ENCODE measurements at places on chromosomes 11 and 22.
A peak's percentile ranks its signal among the peaks of the same experiment; 100 is the strongest.

GRCh38 chr22:20031732-20032406 is 11.0 kb downstream of the TANGO2 start:
- DNase-seq: no peak

DNA sequence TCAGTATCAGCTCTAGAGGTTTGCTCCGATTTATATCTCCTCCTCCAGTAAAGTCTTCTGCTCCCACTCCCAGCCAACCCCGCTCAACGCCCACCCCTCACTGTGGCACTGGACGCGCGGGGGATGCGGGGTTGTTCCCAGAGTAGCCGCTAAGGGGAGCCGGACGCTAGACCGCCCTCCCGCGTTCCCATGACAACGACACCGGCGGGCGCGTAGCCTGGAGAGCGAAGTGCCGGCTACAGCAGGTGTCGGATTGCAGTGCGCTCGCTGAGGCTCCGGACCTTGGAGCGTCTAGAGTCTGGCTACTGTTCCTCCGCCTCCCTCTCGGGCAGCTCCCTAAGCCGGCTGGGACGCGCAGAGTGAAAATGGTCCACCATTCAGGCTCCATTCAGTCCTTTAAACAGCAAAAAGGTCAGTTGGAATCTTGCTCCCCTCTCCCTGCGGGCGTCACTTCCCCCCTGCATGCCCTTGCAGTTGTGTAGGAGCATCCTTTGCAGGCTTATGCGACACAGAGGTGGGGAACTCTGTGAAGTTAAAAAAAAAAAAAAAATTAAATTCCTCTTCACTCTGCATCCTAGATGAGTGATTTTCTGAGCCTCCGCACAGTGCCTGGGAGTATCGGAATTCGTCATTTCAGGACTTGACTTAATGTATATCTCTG is at the start of gene ANO3:
ANO3 (plus strand) TSS at position 220 of the 661 bp plus-strand sequence; CDS start at position 366, 146 bp downstream.
- DNase-seq: no peak

DNA sequence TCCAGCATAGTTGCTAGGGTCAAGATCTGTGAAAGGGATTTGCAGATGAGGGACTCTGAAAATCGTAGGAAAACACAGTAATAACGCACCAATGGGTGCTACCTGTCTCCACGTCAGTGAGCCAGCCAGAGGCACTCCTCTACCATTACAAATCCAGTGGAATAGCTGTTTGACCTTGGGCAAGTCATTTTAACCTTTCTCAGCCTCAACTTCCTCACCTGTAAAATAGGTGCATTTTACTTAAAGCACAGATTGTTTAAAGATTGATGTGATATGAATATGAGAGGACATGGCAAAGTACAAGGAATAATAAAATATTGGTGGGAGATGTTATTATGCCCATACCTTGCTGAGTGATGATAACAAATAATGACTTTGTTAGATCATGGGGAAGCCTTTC is 148.1 kb upstream of the TTC12 start:
- no peak for DNase-seq

- DNase-seq: no peak
Measured at GRCh38 chr22:40610329-40610850, 26.1 kb downstream of the MRTFA start.

DNA sequence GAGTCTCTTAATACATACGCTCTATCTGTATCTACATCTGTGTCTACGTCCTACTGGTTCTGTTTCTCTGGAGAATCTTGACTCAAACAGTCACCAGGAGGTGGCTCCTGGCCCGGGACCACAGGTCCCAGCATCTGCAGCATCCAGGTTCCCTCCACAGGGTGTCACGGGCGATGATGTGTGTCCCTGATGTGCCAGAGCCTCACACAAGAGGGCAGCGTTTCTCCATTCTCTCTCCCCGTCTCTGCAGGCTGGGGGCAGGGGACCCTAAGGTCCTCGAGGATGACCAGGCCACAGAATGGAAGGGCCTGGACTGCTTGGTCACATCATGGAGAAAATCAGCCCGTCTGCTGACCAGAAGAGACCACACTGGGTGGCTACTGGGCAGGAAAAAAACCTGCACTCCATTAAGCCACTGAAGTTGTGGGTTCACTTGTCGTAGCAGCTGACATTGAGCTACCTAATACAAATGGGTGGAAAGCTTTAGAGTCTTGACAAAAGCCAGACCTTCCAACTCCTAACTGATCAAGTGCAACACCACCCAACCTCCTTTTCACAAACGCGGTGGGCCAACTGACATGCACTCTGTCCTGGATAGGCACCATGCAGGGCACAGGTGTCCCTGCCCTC is 392.5 kb downstream of the CTTN start:
- no peak for DNase-seq

GRCh38 chr11:123484448-123484847 is 54.4 kb downstream of the GRAMD1B start:
- no peak for DNase-seq

- DNase-seq: no peak
Measured at GRCh38 chr11:12390687-12391110, 13.3 kb downstream of the PARVA start.

DNA sequence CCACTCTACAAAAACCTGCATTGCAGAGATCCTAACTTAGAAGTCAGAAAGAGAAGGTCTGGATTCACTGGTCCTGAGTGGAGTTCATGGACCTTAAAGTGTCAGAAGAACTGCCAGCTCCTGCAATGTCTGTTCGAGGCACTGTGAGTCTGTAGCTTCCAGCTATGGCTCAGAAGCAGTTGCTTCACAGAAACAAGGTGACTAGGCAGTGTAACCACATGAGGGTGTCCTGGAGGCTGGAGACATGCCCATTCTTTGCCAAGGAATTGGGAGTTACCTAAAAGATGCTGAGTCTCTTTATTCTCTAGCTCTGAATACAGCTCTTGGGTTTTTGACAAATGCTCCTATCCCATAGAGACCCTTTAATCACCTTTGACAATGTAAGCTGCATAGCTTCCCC is 130.5 kb downstream of the SPON1 start:
- no peak for DNase-seq

GRCh38 chr22:17869285-17870096 is 95.2 kb upstream of the BID start:
- DNase-seq: no peak

DNA sequence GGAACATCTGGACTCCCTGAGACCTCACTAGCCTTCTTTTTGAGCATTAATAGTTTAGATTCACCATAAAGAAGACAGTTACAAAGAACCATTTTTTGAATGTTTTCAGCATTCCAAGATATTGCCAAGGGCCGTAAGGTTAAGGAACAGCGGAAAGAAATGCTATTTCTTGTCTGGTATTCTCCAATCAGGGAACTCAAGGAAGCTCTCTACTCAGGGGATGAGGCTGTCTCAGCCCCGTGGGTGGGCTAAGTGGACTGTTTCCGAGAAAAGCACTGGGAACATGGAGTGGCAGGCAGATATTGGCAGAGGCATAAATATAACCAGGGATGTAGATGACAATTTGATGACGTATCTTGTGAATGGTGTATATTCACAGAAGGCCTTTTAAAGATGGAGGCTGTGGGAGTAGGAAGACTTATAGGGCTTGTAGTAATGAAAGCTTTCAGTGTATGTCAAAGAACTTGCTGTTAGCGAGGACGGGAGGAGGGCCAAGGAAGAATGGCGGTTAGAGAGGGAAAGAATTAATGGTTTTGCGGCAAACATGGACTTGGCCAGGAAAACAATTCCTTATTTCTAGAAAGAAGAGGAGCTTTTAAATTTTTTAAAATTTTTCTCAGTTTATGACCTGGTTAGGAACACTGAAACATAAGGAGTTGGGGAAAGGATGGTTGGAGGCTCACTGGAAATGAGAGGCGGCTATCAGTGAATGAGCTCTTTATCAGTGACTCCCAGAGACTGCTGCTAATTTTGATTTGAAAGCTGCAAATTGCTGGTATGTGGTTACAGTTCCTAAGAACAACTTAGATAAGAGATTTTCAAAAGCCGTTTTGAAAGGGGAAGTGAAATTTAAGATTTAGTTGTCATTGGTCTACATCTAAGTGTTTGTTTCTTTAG is 64.6 kb downstream of the ST3GAL4 start:
- DNase-seq: no peak

DNA sequence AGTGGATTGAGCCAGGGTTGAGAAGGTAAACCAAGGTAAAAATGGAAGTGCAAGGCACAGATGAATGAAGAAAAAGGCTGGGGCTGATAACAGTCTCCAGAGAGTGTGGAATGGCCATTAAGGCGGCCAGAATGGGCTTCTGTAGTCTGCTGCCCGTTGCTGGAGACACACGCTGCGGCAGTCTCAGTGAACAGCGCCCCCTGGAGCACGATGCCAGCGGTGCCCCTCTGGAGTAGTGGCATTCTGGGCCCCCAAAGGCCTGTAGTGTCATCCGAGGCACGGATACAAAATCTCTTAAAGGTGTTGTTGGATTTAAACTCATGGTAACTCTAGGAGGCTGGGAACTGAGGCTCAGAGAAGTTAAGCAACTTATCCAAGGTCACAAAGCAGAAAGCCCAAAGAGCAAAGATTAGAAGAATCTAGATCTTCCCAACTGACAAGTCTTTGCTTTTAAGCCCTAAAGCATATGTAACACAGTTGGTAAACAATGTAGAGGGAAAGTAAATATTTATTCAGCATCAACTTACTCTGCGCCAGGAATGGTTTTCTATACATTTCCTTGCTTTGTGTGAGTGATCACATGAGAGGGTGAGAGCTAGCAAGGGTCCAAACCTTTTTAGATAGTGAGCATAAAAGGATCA is 18.2 kb downstream of the KCNJ1 start:
- peak; percentile 25 for DNase-seq

GRCh38 chr11:97909614-97910399 is 1110.9 kb upstream of the CNTN5 start:
- no peak for DNase-seq

DNA sequence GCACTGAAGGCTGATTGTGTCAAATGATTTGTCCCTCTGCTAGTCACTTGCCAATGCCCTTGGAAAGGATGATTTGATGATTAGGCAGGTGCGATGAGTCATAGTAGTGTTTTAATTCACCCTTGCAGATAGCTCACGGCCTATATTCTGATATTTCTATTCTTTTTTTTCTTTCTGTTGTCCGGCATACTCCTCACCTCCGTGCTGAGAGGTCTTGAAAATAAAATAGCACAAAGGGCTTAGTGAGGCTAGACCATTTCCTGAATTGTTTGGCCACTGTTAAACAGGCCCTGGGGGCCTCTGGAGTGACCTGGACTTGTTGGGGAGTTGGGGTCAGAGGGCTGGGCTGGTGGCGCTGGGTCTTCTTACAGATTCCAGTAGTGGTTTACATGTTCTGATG is 99.8 kb downstream of the ZBTB16 start:
- no peak for DNase-seq

DNA sequence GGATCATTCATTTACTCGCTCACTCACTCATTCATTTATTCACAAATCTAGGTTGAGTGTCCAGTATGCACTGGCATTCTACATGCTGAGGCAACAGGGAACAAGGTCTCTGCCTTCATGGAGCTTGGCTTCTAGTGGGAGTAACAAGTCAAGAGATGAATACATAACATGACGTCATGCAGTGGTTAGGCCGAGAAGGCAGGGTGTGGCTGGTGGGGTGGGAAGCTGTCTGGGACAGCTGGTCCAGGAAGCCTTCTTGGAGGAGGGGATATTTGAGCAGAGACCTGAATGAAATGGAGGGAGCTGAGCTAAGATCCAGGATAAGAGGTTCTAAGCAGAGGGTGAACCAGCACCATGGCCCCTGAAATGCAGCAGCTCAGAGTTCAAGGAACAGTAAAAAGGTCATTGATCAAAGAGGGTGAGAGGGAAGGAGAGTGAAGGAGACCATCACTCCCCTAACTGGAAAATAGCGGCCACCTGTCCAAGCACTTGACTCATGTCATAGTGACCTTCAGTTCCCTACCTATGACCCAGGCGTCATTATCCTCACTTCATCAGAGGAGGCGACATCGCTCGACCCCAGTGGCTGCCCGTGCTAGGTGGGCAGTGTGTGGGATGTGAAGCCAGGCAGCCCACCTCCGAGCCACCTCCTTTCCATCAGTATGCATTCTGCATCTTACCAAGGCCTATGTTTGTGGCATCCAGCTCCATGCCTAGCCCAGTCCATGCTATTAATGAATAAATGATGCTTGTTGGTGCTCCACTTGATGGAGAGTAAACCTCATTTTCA is 105.0 kb downstream of the TSPAN18 start:
- DNase-seq: no peak

DNA sequence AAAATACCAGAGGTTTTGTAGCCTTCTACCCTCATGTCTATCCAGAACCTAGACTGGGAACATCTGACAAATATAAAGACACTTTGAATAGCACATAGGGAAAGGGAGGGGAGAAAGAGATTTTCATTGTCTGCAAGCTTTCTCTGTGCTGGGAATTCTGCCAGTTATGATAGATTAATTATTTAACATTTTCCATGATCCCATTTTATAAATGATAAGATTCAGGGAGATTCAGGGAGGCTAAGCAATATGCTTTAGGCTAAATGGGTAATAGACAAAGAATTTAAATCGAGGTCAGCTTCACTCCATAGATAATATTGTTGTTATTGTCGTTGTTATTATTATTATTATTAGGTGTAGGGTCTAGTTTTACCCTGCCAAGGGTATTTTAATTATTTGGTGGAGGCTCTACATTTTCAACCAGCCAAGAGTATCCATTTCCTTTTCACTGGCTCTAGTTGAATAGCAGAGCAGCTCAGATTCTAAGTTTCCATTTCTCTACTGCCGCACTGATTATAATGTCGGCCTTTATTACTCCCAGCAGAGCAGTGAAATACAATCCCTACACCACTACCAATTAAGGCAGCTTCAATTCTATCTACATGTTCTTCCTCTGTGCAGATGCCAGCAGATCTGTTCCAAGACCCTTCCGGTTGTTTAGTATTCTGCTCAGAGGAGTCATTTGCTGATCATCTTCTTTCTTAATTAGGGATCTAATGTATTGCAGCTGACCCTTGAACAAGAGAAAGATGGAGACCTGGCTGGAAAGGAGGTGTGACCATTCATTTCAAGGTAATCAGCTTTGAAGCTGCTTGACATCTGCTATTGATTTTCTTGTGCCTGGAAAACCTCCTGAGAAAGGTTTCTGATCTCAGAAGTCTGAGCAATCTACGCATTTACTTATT is 23.8 kb upstream of the SYN3 start:
- DNase-seq: no peak

- DNase-seq: no peak
Measured at GRCh38 chr22:30105483-30105882, 25.2 kb downstream of the HORMAD2 start.
